GM10248 (cell line): ENCODE measurements at places on chromosomes 4 and X.

DNA sequence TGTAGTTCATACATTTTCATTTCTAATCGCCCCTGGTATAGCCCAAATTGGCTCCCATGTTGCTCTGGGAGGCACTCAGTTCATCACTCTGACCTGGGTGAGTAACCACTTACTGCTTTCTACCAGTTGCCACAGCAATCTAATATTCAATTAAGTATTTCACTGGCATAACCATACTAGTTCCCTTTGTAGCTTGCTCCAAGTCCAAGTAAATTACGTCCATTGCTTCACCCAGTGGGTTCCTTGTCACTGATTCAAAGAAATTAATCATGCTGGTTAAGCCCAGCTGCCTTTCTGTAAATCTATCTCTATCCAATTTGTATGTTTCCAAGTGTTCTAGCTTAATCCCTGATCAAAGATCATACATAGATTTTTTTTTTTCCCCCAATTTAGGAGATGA lies 92.0 kb upstream of the CBR4 start:
- DNase-seq, result no peak

GRCh38 chrX:30649859-30650258 lies 3.4 kb upstream of the GK start:
- DNase-seq, result peak; percentile 24

DNA sequence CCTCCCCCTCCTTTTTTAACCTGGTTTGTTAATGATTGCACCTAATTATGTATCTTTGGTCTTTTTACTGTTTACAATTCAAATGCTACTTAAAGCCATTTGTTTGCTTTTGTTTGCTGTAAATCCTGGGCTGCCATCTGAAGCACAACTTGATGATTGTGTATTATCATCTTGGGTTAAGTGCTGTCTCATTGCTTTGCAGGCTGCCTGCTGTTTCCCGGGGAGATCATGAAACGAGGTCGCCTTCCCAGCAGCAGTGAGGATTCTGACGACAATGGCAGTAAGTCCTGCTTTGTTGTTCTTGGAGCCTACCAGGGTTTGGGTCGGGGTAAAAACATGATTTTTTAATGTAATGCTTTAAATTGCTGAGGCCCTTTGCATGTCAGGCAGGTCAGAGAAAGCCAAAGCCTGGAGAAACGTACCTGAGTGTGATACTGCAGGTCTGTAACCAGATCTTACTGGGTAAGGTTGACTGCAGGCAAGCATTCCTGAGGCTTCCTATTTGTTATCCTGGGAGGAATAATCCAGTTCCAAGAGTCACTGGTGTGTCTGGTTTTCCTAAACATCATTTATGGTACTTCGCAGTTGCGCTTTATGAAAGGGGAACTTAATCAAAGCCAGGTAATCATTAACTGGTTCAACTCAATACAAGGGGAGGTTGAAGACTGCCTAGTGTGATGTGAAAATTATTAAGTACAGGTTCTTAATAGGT lies 22.2 kb downstream of the JADE1 start:
- DNase-seq, result peak; percentile 54

GRCh38 chrX:19695884-19696283 lies 180.6 kb upstream of the MAP3K15 start:
- no peak for DNase-seq

- no peak for DNase-seq
These were observed 108.7 kb upstream of the TTC29 start for GRCh38 chr4:147054228-147054872.

DNA sequence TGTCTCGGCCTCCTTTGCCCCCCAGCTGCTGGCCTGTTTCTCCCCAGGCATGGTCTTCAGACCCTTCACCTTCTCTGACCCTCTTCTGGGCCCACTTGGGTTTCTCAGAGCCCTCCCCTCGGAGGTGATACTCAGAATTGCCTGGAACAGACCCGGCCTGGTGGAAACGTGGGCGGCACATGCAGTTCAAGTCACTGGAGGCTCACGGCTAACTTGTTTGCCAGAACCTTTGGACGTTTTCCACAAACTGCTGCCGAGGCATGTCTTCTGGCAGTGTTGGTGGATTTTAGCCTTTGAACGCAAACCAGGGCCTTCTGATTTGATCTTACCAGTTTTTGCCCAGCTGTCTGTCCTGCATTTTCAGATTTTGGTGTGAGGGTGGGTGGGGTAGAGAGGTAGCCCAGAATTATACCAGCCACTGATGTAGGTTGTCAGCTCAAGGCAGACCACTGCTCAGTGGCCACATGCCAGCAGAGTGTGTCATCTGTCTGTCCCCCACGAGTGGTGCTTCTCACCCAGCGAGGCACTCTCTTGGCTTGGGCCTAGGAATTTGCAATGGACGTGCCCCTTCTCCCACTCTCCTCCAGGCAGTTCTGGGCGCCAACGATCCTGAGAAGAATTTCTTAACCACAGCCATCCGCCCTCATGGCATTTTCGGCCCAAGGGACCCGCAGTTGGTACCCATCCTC lies 32.5 kb upstream of the ZNF185 start:
- DNase-seq, result no peak

GRCh38 chrX:84415140-84415539 lies 87.1 kb downstream of the HDX start:
- DNase-seq, result no peak

- DNase-seq, result no peak
These were observed 265.4 kb upstream of the CXorf51A start for GRCh38 chrX:147079974-147080373.

GRCh38 chr4:184028561-184029374 lies 123.7 kb downstream of the STOX2 start:
- no peak for DNase-seq

DNA sequence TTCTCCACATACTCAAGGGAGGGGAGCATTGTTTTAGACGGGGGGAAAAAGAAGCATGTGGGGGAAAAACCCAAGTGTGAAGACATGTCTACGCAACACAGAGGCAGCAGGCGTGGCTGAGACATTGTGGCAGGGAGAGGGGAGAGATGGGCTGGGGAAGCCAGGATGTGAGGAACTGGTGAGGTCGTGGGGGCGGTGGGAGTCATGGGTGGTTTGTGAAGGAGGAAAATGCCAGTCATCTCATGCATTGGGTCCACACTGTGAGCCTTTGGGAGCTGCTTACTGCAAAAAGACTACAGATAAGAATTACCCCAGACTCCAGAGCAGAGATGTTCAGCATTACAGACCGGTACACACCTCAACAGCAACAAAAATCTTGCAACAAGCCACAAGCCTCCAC lies 2.1 kb downstream of the JAKMIP1 start:
- no peak for DNase-seq

DNA sequence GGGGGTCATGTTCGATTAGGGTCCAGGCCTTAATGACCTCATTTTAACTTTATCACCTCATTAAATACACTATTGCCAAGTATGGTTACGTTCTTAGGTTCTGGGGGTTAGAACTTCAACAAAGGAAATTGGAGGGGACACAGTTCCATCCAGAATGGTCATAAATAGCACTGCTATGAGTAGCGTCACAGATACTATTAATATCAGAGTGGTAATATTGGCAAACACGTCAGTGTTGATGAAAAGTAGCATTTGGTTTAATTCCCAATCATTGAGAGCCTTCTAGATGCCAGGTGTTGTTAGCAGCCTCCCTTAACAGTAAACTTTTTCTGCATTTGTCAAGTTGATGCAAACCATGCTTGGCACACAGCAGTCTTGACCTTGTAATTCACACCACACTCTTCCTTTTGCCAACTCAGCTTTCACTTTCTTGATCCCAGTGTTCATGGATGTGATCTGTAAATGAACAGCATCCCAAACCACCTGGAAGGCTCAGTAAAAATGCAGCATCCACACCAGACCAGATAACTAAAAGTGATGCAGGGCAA lies 912.5 kb upstream of the TENM3 start:
- no peak for DNase-seq

- no peak for DNase-seq
These were observed 2.6 kb upstream of the FGF16 start for GRCh38 chrX:77444545-77444944.
